ENCODE measurements at places on chromosomes 5 and 9.

- DNase-seq, result no peak
Measured at GRCh38 chr5:60232036-60232795, 338.7 kb upstream of the PDE4D start.

GRCh38 chr5:56669534-56670483 lies 145.5 kb upstream of the MAP3K1 start:
- DNase-seq, result peak; percentile 2

DNA sequence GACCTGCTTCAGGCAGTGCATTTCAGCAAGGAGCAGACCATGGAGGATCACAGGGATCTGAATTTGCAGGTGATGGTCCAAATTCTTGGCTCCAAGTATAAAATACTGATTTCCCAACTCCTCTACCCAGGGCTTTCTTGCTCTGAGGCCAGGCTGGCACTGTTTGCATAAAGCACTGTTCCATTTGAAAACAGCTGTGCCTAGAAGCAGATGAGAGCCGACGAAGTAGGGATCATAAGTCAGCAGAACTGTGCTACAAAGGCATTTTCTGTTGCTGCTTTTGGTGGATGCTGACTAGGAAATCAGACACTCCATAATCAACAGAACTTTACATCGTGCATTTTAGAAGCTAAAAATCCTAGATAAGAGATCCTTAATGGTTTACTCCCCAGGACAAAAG lies 126.4 kb downstream of the MAT2B start:
- no peak for DNase-seq

- no peak for DNase-seq
Measured at GRCh38 chr5:122842016-122842580, 3.3 kb upstream of the SNX24 start.

DNA sequence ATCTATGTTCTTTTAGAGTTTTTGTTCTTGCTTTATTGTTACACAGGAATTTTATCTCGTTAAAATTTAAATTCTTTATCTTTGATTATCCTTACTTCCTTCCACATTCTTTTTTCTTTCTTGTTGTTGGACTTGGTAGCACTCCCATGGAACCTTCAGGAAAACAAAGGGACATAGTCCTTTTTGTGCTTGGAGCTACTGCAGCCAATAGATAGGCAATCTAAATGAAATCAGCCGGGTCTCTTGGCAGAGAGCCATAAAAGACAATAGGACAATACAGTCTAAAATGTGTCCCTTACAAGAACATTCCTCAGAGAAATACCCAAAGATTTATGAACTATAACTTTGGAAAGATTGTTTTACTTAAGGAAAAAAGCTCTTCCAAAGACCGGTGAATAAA lies 548.1 kb upstream of the C9orf72 start:
- DNase-seq, result no peak

DNA sequence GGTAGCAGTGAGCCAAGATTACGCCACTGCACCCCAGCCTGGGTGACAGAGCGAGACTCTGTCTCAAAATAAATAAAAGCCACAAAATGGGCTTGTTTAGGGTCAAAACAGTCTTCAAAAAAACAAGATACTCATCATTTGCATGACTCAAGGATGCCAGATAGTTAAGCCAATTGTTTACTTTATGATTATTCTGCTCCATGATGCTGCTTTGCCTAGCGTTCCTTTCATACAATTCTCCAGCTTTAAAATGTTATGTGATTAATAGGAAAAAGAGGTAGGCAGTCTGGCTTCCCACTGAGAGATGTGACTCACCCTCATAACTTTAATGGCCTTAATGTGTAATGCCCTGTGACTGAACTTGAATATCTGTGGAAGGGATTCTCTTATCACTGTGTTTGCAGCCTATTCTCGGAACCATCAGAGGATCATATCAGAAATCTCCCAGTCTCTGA lies 364.6 kb upstream of the TRPC7 start:
- DNase-seq, result no peak

DNA sequence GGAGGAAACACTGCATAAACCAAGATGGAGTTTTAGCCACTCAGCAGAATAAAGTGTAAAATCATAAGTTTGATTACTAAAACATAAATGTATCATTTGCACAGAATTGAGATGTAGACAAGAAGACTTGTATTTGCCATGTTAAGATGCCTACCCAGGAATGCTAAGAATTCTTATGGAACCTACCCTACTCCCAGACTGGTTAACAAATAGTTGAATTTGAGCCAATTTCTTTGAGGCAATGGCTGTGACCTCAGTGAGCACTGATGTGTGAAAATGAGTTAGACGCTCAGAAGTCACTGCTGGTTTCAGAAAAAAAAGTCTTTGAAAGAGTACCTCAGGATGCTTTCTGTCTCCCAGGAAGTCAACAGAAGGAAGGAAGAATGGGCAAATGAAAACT lies 95.6 kb downstream of the ESM1 start:
- DNase-seq, result no peak

- no peak for DNase-seq
Measured at GRCh38 chr9:2963307-2963706, 119.4 kb upstream of the PUM3 start.

DNA sequence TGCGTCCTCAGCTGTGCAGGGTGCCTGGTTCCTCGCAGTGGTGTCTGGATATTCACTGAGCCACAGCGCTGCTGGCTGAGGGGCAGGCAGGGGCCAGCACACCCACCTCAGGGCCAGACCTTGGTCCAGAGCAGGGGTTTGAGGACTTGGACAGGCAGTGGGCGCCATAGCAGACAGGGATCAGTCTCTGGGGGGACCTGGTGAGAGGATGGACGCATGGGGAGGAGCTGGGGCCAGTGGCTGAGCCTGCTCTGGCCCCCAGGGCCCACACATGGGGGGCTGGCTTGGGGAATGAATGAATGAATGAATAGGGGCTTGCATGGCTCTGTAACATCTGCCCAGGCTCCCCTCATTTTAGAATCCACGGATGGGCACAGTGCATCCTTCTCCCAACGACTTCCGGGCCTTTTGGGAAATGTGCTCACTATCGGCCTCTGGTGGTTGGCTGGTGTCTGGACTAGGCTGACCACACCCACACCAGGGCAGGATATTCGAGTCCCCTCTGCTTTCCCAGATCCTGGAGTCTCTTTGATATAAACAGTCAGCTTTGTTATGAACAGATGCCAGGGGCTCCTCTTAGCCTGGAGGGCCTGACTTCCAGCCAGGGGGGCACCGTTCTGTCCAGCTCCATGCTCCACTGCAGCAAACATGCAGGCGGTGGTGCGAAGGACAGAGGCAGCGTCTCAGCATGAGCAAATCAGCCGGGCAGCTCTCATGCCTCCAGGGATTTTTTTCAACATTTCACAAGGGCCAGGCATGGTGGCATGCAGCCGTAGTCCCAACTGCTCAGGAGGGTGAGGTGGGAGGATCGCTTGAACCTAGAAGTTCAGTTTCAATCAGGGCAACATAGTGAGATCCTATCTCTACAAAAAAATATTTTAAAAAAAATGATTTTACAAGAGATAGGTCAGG lies 62.6 kb downstream of the NEK6 start:
- peak; percentile 10 for DNase-seq

DNA sequence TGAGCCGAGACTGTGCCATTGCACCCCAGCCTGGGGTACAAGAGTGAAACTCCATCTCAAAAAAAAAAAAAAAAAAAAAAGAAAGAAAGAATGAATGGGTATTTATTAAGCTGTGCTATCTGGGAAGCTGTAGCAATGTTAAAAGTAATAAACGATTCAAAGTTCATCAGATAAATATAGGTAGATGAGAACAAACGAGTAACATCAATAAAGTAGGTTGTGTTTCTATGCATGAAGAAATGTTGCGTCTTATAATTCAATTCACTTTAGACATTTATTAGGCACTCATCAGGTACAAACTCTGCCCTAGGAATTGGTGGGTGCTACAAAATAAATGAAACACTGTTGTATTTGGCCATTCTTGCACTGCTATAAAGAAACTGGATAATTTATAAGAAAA lies 36.8 kb downstream of the C9orf57 start:
- DNase-seq, result no peak

GRCh38 chr5:115838885-115839518 lies 2.4 kb downstream of the ATG12 start:
- peak; percentile 30 for DNase-seq

- no peak for DNase-seq
Measured at GRCh38 chr5:89268460-89268859, 385.5 kb upstream of the MEF2C start.

GRCh38 chr5:5424736-5425135 lies 2.3 kb downstream of the ICE1 start:
- DNase-seq, result no peak

DNA sequence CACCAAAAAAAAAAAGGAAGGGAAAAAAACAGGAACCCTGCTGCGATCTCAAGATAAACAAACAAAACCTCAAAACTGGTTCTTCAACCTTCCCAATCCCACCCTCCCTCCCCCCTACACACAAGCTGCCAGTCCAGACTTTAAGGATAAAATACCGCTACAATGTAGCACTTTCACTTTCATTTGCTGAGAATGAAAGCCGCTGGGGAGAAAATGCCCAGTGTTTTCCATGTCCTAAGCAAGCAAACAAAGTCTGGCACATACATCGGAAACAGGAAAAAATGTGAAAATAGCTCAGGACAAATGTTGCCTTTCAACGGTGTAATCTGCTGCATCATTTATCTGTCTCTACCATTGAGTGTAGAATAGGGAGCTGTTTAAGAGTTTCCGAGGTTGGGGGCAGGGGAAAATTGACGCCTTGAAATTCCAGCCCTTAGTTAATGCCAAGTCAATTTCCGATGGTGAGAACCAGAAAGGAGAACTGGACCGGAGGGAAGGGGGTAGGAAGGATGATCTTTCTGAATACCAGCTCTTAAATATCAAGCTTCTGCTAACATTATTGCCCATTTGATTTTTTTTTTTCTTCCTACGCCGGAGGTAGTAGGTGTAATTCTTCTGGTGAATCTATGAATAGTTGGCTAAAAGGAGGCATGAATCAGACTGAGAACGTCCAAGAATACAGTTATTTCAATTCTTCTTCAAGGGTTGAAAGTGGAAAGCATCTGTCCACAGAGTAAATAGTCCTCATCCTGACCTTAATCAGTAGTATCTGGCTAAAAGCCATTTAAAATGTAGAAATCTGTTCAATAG lies 1.2 kb upstream of the ADAMTS6 start:
- DNase-seq, result no peak

- DNase-seq, result no peak
Measured at GRCh38 chr9:29211580-29212396, 1638.5 kb upstream of the C9orf72 start.
